ENCODE measurements at places on chromosomes 7 and 10.

DNA sequence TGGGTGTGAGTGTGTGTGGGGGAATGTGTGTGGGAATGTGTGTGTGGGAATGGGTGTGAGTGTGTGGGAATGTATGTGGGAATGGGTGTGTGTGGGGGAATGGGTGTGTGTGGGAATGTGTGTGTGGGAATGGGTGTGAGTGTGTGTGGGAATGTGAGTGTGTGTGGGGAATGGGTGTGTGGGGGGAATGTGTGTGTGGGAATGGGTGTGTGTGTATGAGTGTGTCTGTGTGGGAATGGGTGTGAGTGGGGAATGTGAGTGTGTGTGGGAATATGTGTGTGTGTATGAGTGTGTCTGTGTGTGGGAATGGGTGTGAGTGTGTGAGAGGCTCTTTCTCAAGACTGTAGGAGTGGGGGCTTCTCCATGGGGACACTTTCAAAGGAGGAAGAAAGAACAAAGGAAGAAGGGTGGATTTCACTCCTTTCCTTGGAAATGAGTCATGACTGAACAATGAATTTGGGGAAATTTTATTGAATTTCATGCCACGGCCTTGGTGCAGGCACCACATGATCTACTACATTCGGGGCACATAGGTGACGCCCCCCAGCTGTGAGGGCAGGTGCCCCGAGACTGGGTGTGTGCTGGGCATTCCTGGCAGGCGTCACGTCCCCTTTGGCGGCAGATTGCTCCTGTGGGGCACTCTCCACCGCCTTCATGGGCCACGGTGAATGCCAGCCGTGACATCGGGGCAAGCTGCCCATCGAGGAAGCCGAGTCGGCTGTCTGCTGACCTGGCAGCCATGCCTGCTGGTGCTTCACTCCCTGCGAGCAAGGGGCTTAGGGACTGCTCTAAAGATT, 88.8 kb upstream of the INSIG1 start:
- DNase-seq = peak; percentile 45

DNA sequence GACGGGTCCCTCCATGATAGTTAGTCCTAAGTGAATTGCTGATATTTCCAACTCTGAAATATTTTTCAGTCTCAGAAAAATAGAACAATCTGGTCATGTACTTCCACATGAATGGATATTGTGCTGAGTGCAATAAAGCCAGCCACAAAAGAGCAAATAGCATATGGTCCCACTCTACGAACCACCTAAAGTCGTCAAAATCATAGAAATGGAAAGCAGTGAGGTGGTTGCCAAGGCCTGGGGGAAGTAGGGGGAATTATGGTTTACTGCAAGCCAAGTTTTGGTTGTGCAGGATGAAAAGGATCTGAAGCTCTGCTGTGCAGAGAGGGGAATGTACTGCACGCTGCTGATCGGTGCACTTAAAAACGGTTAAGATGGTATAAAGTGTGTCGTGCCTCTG, 313.8 kb upstream of the ADARB2 start:
- no peak for DNase-seq

- DNase-seq = no peak
Observed at GRCh38 chr7:103680161-103681144, 234.4 kb upstream of the SLC26A5 start.

- DNase-seq = peak; percentile 51
Observed at GRCh38 chr7:139830782-139831501, 1.9 kb downstream of the TBXAS1 start.

DNA sequence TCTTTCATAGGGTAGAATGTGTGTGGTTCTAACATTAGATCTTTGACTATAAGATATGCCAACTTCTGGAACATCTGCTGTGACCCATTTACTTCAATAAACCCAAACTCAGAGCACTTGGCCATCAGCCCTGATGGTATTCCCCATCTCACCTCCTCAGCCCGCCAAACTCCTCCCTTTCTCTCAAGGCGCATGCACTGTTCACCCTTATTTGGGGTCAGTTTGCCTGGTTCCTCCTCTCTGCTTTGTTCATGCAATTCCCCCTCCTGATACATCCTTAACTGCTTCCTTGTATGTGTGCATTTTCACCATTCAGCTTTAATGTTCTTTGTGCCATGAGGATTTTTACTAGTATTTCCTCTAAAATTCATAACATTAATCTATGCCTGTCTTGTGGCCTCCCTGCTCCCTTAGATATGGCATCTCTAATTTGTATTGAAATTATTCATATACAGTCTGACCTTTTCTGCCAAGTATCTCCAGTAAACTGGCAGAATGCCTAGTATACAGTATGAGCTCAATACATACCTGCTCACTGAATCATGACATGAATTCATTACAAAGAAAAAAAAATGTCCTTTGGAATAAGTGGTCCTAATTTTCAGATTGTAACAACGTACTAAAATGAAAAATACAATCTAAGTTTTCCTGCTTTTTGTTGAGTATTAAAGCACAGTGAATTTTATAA, 336.8 kb upstream of the IGFBP3 start:
- DNase-seq = no peak

- no peak for DNase-seq
Observed at GRCh38 chr7:22476824-22477223, 23.2 kb downstream of the STEAP1B start.

DNA sequence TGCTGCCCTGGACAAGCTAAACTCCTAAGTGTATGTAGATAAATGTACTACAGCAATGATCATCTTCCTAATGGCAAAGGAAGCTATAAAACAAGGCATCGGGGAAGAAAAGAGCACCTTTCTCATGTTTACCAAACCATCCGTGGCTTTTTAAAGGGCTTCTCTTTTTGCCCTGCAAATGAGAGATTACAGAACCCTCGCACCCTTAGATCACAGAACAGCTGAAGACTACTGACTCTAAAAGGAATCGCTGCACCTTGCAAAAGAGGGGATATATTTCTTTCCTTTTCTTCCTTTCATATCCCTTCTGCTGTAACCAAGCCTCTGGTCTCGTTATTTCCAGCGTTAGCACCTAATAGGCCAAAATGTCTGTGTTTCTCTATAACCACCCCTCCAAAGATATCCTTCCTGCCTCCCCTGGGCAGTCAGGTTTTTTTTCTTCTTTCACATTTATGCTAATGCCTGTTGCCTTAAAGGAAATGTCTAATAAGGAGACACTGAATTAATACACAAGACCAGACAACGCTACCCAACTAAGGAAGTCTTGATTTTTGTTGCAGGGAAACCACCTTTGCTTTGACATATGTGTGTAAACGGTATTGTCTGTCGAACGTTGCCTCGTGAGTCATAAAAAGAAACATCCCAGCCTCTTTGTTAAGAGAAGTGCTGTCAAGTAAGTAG, 10.5 kb downstream of the ST8SIA6 start:
- DNase-seq = peak; percentile 46

GRCh38 chr7:134293002-134293740, 23.6 kb downstream of the SLC35B4 start:
- DNase-seq = peak; percentile 75

- peak; percentile 39 for DNase-seq
Observed at GRCh38 chr10:102580230-102580629, 64.0 kb upstream of the TRIM8 start.

DNA sequence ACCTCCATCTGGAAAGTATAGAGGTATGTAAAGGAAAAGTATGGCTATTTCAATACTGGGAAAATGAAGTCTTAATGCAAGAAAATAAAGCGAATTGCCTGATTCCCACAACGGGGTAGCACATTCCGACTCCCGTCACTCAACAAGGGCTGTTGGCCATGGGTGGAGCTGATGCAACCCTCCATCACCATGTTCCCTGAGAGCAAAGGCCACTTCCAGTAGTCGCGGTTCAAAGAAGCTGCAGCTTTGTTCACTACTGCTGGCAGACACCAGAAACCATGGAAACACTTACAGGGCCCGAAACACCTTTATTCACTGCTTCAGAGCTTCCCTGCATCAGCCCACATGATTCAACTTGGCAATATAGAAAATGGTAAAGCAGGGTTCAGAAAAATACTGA, 44.0 kb downstream of the TMEM26 start:
- no peak for DNase-seq

DNA sequence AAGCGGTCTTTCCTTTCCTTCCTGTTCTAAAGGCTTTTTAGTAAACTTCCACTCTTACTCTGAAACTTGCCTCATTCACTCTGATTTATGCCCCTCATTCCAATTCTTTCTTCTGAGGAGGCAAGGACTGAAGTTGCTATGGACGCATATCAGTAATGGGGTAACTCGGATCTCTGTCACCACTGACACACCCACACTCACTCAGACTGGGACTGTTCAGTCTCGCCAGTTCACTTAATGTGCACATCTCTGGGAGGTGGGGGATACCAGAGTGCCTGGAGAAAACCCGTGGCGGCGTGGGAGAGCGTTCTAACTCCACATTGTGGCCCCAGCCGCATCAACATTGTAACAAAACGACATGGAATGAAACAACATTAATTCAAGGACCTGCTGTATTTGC, 1139.3 kb upstream of the CELF2 start:
- DNase-seq = no peak

GRCh38 chr10:13803566-13804554, 217.1 kb downstream of the PRPF18 start:
- no peak for DNase-seq

GRCh38 chr7:151240942-151241754, 7.3 kb downstream of the SMARCD3 start:
- DNase-seq = no peak
